T47D (cell line): ENCODE measurements at places on chromosomes 11 and 22.

DNA sequence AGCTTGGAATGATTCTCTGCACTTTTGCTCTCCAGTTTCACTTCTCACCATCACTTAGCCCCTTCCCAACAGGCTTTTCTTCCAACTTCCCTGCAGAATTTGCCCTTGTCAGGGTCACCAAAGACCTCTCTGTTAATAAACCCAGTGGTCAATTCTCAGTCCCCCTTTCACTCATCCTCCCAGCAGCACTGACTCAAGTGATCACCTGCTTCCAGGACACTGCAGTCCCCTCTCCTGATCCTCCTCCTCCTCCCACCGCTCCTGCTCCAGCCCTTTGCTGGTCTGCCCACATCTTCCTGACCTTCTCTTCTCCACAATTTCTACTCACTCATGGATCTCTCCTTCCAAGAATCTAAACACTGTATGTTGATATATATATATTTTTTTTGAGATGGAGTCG, 57.9 kb downstream of the SHISAL1 start:
- DNase-seq, result no peak

DNA sequence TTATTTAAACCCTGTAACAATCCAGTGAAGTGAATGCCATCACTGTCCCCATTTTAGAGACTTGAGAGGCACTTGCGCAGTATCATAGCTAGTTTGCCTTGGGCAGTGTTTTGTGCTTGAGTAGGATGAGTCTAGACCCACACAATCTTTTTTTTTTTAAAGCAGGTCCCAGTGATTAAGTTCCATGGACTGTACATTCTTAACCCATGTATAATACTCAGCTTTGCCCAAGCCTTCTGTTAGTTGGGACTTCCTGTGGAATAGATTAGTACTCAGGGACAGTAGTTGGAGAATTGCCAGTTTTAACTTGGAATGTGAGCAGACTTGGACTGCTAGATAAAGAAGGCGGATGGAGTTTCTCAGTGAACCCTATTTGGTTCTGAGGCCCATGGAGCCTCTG, 108.6 kb upstream of the RASSF10 start:
- DNase-seq, result no peak

GRCh38 chr11:10498426-10499250, 42.3 kb downstream of the RNF141 start:
- no peak for DNase-seq

- DNase-seq, result no peak
These were observed 38.9 kb downstream of the RELT start for GRCh38 chr11:73414977-73415651.

DNA sequence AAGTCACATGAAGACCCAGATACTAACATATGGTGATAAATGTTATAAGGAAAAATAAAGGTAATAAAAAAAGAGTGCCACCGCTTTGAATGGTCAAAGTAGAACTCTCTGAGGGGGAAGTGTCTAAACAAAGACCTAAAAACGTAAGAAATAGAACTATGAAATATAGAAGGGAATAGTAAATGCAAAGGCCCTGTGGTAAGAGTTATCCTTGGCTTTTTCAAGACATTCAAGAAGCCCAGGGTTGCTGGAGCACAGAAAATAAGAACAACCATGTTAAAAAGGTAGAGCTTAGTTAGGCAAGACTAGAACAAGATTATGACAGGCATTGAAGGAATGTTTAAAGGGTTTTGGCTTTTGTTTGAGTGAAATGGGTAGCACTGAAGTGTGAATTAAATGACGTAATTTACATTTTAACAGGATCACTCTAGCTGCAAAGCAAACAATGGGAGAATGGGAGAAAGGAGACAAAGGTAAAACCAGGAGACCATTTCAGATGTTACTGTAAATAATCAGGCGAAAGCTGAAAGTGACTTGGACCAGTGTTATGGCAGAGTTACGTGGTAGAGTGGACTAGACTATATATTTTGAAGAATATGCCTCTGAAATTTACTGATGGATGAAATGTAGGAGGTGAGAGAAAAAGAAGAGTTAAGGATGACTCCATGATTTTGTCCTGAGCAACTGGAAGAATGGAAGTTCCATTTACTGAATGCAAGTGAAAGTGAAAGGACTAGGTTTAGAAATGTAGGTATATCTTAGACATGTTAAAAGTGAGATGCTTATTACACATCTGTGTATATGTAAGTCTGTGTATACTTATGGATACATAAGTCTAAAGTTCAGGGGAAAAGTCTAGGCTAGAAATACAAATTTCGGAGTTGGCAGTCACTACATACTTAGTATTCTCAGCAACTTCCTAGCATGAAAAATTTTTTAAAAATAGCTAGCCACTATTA, 28.5 kb downstream of the BTBD10 start:
- DNase-seq, result no peak

GRCh38 chr22:50531546-50531961, 1.7 kb upstream of the TYMP start:
- peak; percentile 55 for DNase-seq

DNA sequence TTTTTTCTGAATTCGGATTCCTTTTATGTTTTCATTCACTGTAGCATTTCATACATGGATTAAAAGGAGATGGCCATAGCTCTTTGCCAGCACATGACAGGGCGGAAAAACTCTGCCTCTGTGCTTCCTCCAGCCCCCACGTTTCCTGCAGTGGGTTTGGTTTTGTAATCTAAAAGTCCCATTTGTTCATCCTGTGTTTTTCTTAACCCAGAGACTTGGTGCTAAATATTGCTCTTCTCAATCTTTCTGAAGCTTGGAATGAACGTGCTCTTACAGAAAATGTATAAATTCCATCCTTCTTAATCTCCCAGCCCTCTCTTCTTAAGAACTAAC, 89.9 kb downstream of the PPP6R3 start:
- no peak for DNase-seq

GRCh38 chr11:102733232-102733875, 8.6 kb upstream of the MMP8 start:
- DNase-seq, result peak; percentile 90

DNA sequence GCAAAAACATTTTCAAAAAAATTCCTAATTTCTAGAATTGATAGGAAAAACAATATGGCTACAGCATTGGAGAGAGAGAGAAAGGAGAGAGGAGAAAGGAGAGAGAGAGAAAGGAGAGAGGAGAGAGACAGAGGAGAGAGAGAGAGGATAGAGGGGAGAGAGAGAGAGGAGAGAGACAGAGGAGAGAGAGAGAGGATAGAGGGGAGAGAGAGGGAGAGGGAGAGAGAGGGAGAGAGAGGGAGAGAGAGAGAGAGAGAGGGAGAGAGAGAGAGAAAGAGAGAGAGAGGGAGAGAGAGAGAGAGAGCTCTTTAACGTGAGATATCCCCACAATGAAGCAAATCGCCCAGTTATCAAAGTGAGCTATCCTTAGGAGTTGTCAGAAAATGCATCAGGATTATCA, 737 bp upstream of the TYR start:
- DNase-seq, result no peak

DNA sequence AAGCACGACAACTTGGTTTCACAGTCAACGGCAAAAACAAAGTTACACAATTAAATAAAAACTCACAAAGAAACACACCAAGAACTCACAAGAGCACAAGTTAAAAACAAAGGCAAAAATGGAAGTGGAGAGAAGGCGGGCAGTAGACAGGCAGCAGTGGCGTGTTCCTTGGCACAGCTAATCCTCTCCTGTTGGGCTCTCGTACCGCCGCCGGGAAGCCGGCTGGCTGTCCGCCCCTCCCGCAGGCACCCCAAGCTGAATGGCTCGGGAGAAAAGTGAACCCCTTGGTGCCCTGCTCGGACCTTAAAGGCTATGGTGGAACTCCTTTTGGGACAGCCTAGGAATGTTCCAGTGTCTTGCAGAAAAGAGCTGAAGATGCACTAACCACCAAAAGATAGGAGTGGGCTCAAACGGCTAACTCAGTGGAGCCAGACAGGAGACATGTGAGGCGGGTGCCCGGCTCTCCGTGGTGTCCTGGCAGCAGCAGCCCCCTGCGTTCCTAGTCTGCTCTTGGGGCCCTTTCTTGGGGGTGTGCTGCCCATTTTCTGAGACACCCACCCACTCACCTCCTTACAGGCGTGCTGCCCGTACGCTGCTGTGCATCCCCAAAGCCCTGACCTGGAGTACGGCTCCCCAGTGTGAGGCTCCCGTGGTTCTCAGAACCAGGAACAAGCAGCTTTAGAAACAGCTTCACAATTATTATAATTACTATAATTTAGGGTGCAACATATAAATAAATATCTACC, 86.1 kb upstream of the BID start:
- no peak for DNase-seq

DNA sequence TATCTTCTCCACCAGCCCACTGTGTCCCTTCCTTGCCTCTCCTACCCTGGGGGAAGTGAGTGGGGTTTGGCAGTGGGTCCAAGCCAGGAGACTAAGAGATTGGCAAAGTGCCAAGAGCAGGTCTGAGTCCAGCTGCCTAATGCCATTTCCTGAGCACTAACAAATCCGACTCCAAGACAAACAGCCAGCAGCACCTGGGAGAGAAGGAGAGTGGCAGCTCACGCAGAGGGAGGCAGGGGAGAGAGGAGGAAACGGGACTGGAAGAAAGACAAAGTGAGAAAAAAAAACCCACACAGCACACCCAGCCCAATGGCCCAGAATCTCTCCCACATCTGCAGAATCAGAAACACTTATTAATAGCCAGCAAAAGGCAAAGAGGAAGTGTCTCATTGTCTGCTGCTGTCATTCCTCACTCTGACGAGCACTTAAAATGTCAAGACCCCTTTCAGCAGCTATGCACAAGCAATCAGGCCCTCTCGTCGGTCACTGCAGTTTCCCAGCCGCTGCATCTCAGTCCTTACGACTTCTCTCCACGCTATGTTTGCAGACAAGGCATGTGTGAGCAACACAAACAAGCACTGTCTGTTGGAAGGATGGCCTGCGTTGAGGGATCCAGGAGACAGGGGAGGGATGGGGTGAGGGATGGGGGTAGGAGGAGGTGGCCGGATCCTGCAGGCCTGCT, 558.4 kb upstream of the CADM1 start:
- DNase-seq, result no peak

- DNase-seq, result no peak
These were observed 162.6 kb upstream of the CCDC179 start for GRCh38 chr11:23022854-23023253.

- DNase-seq, result no peak
These were observed 27.1 kb downstream of the KCNQ1OT1 start for GRCh38 chr11:2672553-2673249.

DNA sequence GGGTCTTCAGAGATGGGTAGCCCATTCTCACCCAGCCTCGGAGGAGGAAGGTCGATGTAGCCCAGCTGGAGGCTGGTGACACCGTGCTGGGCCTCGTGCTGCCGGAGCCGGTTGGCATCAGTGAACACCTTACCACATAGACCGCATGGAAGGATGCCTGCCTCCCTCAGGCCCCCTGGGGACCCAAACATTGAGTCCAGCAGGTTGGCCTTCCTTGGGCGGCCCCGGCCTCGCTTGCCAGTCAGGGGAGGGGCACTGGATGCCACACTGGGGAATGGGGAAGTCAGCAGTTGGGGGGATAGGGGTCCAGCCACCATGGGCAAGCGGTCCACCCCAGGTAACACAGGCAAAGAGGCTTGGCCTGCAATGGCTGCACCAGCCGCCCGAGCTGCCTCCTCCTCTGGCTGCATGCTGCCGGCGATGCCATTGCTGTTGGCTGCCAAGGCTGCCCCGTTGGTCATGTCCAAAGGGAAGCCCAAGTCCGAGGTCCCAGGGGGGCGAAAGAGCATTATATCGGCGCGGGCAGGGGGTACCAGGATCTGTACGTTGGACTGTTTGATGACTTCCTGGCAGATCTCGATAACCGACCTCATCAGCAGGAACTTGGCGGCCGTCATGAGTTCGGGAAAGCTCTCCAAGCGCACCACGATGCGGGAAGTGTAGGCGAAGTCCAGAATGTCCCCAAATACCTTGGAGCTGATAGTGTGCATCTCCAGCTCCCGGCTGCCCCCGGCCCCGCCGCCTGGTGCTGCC, 1.4 kb downstream of the PATZ1 start:
- DNase-seq, result peak; percentile 55

- DNase-seq, result no peak
These were observed 78.8 kb upstream of the PARVA start for GRCh38 chr11:12298610-12299009.

GRCh38 chr11:70669871-70670675, 271.7 kb downstream of the CTTN start:
- DNase-seq, result no peak
